Stimulated activated CD8-positive, alpha-beta memory T cell treated with anti-CD3 and anti-CD28 coated beads, Interleukin-7, amount 100 ng/mL, for 1 hour (primary cell): ENCODE measurements at places on chromosomes 1 and 21.

DNA sequence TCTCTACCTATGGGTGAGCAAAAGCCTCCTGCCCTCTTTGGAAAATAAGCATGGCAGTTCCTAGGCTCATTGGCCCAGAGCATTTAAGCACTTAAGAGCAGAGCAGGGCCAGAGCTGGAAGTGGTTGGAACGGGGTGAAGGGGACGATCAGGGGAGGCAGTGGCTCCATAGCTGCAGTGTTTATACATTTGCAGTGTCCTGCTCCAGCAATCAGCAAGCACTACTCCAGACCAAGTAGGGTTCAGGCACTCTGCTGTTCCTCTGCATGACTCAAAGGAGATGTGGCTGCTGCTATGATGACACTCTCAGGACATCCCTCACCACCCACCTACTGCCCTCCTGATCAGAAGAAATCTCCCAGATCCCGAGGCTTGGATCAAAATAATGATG is 55.0 kb downstream of the TRABD2B start:
- DNase-seq, result no peak

DNA sequence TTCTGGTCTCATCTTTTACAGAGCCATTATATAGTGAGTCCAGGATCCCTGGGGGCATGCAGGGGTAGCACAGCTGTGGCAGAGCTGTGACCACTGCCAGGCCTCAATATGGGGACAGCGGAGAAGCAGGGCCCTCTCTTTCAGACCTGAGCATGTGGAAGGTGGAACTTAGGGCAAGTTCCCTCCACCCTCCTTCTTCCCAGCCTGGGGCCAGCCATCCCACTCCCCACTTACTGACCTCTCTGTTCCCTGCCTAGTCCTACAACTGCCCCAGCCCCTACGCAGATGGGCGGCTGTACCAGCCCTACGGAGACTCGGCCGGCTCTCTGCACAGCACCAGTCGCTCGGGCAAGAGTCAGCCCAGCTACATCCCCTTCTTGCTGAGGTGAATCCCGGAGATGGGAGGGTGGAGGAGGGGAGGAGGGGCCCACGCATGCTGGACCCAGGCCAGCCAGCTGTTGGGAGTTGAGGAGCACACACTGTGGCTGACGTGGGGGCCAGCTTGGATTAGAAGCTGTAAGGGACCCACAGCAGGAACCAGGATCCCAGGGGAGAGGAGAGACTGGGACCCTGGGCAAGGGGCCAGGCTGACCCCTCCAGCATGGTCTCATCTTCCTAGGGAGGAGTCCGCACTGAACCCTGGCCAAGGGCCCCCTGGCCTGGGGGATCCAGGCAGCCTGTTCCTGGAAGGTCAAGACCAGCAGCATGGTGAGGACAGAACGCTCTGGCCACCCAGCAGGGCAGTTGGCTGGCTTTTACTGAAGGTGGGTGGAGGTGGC is 10.7 kb downstream of the PSRC1 start:
- no peak for DNase-seq

DNA sequence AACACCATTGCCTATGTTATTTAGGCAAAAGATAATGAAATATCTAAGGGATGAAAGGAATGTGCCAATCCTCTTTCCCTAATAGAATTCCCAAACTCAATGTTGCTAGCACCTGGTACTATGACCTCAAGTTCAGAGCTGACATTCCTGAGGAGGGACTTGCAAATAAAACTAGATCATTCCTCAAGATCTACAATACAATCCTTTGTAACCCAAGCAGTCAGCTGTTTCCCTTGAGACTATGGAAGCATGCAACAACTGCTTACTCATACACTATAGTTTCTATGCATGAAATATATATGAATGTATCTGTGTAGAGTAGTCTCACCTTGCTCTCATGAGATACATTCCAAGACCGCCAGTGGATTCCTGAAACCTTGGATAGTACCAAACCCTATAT is 65.0 kb downstream of the ABL2 start:
- no peak for DNase-seq

- no peak for DNase-seq
These were observed 954 bp downstream of the MYOG start for GRCh38 chr1:203084588-203085527.

DNA sequence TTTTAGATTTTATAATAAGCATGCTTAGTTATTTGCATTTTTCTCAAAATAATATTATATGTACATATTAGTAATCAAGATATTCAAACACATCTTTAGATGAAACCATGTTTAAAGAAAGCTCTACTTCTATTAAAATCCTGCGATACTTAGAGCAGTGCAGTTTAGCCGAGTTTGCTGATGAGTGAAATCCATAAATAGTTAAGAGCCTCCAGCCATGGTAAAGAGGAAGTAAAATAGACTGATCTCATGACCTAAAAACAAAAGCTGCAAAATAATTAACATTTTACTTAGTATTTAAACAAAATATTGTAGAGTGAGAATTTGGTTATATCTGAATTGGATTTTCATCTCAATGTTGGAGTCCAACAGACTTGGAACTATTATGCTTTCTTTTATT is 147.4 kb upstream of the NRIP1 start:
- DNase-seq, result no peak

GRCh38 chr1:27906759-27907158 is 28.0 kb upstream of the SMPDL3B start:
- DNase-seq, result no peak
